ENCODE measurements at places on chromosomes 3 and 15.

GRCh38 chr15:71448688-71449114 is 333.4 kb downstream of the THSD4 start:
- DNase-seq: no peak

GRCh38 chr3:49171119-49171774 is at the start of gene KLHDC8B:
KLHDC8B (plus strand) TSS chr3:49171598; CDS start chr3:49172770, 1,172 bp downstream.
- peak; percentile 75 for DNase-seq

DNA sequence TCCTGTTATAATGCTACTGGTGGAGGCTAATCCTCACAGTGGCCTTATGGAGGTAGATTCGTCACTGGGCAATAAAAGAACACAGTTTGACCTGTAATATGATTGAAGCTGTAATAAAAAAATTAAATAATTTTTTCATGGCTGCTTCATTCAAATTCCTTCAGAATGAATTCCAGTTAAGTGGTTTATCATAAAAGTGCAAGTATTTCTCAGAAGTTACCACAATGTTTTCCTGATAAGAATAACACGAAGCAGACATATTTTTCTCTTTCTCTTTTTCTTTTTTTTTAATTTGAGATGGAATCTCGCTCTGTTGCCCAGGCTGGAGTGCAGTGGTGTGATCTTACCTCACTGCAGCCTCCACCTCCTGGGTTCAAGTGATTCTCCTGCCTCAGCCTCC is 15.6 kb downstream of the B4GALT4 start:
- DNase-seq: no peak

DNA sequence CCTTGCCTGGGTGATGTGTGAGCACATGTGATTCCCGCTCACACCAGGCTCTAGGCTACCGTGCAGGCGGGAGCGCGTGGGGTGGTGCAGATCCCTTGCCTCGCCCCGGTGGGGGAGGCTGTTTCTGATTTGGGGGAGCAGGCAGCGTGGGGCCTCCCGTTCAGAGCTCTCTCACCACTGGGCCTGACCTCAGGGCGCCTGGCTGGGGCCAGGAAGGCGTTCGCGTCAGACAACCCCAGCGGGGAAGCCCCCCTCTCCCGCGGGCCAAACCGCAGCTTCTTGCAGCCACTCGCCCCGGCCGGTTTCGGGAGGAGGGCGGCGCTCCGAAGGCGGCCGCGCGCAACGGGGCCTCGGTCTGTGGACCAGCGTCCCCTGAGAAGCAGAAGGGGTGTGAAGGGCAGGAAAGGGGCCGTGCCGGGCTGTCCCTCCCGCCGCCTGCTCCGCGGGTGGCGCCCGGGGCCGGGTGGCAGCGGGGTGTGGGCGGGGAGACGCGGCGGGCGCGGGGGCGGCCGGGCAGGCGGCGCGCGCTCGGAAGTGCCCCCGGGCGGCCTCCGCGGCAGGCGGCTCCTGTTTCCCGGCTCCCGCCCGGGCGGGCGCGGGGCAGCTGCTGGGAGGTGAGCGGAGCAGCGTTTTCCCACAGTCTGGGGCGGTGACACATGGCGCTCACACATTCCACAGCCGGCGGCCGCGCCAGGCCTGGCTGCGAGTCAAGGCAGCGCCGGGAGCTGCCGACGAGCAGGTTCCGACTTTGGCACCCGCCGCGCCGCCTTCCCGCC is 65.1 kb upstream of the HES1 start:
- peak; percentile 20 for DNase-seq

DNA sequence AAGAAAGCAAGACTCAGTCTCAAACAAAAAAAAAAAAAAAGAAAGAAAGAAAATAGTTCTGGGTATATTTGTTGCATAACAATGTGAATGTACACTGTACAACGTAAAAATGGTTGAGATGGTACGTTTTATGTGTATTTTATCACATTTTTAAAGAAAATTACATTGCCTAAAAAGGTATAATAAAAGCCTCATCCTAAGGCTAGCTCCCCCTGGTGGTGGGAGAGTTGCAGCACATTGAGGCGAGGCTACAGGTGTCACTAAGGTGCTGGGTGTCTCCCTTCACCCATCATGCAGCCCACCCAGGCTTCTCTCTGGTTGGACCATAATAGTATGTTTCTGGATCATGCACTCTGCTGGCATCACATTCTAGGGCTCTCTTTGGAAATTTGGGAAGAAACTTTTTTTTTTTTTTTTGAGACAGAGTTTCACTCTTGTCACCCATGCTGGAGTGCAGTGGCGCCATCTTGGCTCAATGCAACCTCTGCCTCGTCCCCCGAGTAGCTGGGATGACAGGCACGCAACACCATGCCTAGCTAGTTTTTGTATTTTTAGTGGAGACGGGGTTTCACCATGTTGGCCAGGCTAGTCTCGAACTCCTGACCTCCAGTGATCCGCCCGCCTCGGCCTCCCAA is 12.4 kb upstream of the RAB11A start:
- peak; percentile 84 for DNase-seq

GRCh38 chr15:74823324-74823723 is 3.1 kb upstream of the CPLX3 start:
- DNase-seq: no peak

- DNase-seq: no peak
These were observed 240.2 kb downstream of the UACA start for GRCh38 chr15:70523192-70523591.

DNA sequence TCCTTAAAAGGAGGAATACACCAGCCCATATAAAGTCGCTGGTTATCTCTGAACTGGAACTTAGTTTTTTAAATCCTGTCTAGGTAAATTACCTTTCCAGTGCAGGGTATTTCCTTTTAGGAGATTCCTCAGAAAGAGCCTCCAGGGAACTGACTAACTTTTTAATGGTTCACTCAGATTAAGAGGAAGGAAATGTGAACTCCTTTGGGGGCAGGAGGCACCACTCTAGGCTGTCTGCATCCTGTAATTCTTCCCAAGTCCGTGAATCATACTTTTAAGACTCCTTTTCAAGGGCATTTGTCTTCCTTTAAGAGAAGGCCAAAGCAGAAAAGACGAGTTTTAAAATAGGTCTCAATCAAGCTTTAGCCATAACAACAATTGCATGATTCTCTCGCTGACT is 871.2 kb upstream of the NR2F2 start:
- DNase-seq: no peak

DNA sequence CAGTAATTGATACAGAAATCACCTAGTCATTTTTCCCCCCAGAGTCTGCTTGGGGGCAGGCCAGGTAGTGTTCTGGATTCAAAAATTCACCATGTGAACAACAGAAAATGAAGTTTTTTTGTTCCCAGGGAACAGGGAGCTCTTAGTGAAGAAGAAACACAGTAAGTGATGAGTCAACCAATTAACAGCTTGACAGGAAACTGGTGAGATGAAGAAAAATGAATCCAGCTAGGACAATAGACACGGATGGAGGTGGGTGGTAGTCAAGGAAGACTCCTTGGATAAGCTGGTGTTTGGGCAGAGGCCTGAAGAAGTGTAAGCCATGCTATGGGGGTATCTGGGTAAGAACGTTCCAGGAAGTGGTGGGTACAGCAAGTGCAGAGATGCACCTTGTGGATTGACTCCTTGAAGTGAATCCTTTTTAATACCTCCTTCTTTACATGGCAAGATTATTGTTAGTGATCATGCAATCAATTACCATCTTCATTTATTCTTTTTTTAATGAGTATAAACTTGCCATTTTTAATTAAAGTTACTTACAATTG is 339.9 kb upstream of the RGMA start:
- no peak for DNase-seq

DNA sequence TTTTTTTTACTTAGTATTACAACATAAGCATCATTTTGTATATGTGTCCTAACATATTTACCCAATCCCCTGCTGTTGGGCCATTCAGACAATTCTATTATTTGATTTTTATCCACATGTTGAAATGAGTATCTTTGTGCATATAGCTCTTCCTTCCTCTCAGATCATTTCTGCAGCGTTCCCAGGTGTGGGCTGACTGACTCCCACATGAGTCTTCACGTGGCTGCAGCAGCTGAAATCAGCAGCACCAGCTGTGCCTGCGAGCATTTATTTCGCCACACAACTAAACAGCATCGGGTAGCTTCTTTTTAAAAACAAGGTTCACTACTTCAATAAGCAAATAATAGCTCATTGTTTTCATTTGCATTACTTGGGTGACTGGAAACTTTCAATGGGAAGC is 44.5 kb upstream of the PDE8A start:
- DNase-seq: no peak

- no peak for DNase-seq
These were observed 281.3 kb downstream of the FGF12 start for GRCh38 chr3:192445770-192446644.

- no peak for DNase-seq
These were observed 4.5 kb upstream of the SLC28A1 start for GRCh38 chr15:84880007-84880406.

GRCh38 chr15:88898736-88899135 is 3.4 kb upstream of the HAPLN3 start:
- no peak for DNase-seq

- no peak for DNase-seq
These were observed 355.4 kb downstream of the OTOL1 start for GRCh38 chr3:161851941-161852566.

DNA sequence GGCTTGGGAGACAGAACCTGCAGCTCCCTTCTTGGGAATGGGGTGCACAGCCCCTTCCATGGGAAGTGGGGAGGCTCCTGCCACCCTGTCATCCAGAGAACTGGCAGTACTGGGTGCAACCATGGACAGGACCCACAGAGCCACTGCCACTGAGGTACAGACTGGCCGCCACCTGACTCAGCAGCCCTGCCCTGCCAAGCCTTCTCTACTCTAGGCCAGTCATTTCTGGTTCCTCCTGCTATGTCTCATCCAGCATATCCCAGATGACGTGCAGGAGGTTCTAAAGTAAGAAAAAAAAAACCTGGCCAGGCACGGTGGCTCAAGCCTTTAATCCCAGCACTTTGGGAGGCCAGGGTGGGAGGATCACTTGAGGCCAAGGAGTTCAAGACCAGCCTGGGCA is 76.9 kb upstream of the RPL32 start:
- DNase-seq: no peak

- peak; percentile 58 for DNase-seq
These were observed 516.7 kb downstream of the FOXP1 start for GRCh38 chr3:71066849-71067261.

DNA sequence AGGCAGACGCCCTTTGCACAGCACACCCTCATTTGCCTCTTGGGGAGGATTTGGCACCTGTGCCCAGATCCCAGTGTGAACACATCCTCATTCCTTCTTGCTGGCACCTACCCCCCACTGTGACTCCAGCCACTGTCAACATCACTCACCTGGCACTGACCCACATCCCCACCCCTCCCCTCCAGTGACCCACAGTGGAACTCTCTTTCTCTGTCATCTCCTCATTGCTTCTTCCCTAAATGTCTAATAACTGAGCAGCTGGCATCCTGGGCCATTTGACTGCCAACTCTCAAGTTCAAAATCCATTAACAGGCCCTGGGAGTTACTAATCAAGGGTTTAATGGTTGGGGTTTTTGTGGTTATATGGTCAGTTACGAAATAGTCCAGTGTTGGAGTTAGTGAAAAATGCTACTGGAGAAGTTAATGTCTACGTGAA is 14.4 kb downstream of the SNAPC5 start:
- no peak for DNase-seq

DNA sequence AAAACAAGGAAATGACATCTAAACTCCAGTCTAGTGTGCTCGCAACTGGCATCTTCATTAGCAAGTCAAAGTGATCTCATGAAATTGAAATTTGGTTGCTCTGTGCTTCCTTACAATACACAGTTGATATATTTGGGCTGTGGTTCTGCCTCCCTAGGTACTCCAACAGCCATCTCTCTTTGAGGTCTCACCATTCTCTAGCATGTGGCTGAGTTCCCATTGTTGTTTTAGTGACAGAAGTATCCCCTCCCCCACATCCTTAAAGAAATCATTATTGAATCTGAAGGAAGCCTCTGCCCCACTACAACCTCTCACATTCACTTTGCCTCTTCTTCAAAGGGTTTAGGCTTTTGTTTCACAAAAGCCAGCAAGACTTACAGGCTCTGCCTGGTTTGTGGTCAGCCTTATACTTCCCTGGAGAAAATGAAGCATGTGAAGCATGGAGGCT is 516.5 kb downstream of the NLGN1 start:
- DNase-seq: no peak

DNA sequence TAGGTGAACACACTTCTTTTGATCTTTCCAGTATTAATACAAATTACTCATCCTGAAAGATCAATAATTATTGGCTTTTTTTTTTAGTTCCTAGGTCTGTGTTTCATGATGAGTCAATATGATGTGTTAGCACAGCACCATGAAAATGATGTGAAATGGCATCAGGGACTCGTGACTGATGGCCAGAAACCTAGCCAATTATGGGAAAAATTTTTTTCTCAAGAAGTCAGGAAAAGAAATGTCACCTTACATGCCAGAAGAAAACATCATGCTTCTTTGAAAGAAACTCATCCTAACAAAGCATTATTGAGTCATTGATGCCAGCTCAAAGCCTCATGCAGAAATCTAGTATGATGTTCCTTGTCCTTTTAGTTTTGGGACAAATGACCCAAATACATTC is 468.3 kb upstream of the CBLB start:
- DNase-seq: no peak

DNA sequence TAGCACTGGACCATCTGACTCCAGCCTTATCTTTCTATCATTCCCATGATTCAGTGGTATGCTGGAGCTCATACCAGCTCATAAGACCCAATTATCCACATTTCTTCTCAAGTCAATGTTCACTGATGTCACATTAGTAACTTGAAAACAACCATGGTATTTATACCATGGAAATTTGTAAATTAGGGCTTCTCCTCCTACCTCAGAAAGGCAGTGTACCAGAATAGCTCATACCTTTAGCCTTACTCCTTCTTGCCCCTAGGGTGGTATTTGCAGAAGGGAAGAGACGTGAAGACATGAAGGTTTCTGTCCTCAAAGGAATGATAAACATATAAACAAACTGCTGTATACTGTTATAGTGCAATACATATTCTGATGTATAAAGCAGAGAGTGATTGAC is 114.2 kb downstream of the NEK11 start:
- DNase-seq: no peak

- DNase-seq: no peak
These were observed 1.3 kb downstream of the ALPK3 start for GRCh38 chr15:84818261-84819131.

GRCh38 chr3:184665101-184665500 is 46.8 kb downstream of the MAGEF1 start:
- DNase-seq: no peak

GRCh38 chr3:172582712-172583111 is 59.5 kb upstream of the TNFSF10 start:
- DNase-seq: no peak

DNA sequence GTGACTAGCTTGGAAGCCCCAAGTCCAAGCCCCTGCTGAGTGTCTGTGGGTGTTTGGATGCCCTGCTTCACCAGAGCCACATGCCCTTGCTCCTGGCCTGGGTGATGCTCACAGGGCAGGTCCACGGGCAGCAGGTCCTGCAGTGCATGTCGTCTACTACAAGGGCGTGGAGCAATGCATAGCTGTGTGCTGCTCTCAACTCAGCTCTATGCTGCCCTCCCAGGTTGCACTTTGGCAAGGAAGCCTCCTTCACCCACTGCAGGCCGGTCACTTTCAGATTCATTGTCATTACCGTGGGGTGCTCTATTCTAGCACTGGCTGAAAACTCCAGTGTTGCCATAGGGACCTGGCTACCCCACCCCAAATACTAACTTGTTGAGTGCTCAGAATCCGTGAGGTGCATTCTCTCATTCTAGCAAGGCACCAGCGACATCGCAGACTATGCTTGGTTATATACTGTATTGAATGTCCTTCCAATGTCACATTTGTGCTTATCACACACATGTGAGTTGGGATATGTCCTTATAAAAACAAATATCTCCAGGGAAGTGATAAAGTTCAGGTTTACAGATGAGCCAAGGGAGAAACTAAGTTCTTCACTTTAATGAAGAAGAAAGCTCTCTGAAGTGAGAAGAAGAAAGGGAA is 51.8 kb downstream of the GRAMD1C start:
- DNase-seq: no peak

Data from effector CD4-positive, alpha-beta T cell (primary cell).